AG09309 (cell line): ENCODE measurements at places on chromosomes 7 and 10.

GRCh38 chr10:100245484-100246220, 16.3 kb upstream of the CHUK start:
- DNase-seq, result no peak

- no peak for DNase-seq
Measured at GRCh38 chr10:71467161-71467560, 70.4 kb downstream of the CDH23 start.

- no peak for DNase-seq
Measured at GRCh38 chr7:108291791-108292440, 161.8 kb upstream of the LAMB4 start.

GRCh38 chr7:101108330-101108857, 18.5 kb upstream of the SERPINE1 start:
- DNase-seq, result no peak

DNA sequence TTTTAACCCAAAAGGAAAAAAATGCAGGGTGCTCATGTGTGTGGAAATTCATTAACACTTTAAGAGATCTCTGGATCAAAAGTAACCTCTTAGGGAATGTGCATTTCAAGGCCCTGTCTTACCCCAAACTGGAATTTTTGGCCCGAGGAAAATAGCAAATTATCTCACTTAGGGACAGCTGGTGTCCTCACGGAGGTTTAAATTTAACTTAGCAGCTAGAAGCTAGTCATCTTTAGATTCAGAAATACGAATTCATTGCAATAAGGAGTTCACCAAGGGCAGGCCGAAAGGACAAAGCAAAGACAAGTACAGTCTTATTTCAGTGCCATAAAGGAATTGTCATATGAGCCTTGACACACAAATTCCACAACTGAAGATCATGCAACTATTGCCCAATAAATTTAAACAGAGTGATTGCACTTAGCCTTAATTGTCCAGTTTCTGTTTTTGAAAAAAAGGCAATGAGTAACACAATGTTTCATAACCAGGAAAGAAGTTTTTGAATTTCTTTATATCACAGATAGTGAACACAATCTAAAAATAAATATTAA, 22.4 kb upstream of the SEMA3C start:
- peak; percentile 82 for DNase-seq

- DNase-seq, result no peak
Measured at GRCh38 chr10:132236161-132236560, 49.4 kb downstream of the DPYSL4 start.

DNA sequence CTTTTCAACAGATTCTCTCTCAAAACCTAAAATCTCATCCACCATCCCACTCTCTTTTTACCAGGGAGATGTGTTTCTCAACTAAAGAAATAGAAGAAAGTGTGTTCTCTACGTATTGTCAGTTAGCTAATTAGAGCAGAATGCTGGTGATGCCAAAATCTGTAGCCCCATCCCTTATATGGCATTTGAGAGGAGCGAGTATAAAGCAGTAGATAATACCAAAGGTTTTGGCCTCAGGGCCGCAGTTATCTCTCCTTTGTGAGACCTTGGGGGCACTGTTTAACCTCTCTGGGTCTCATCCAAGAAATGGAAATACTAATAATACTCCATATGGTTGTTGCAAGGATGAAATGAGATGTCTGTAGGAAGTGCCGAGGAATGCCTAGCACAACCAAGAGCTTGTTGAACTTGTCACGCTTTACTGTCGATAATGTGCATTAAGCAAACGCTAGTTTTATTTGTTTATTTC, 456 bp upstream of the DLD start:
- DNase-seq, result no peak

- no peak for DNase-seq
Measured at GRCh38 chr7:20778063-20778721, 8.5 kb downstream of the SP8 start.

DNA sequence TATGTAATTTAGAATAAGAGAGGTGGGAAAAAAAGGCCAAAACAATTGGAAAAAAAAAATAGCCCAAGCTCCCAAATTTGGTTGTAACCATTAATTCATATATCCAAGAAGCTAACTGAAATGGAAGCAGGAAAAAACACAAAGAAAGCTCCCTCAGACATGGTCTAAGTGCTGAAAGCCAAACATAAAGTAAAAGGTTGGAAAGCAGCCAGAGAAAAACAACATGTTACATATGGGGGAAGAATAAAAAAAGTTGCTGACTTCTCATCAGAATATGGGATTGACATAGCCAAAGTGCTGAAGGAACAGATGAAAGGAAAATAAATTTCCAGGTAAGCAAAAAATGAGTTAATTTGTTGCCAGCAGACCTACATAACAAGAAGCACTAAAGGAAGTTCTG, 40.3 kb downstream of the PDZD8 start:
- DNase-seq, result no peak

- no peak for DNase-seq
Measured at GRCh38 chr10:83862723-83863122, 276.6 kb upstream of the GHITM start.

DNA sequence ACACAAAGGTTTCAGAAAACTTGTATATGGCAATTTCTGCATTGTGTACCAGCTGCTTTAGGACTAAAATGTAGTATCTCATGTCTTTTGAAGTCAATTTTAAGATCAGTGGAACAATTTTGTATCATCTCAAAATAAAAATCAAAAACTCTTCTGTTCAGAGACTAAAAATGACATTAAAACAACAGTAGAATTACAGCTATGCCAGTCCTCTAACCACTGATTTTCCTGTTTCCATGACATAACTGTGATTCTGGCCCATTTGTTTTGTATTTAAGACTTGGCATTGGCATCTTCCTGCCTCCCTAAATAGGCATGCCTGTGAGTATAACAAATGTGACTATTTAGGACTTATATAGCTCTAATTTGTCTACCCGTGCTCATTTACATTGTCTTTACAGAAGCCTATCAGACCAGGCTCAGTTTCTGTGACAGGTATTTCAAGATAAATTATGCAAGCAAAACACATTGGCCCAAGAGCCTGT, 29.1 kb upstream of the VPS41 start:
- no peak for DNase-seq

GRCh38 chr7:42235741-42236161, 1.3 kb downstream of the GLI3 start:
- no peak for DNase-seq

GRCh38 chr10:82918022-82918421, 1043.0 kb downstream of the NRG3 start:
- DNase-seq, result no peak

DNA sequence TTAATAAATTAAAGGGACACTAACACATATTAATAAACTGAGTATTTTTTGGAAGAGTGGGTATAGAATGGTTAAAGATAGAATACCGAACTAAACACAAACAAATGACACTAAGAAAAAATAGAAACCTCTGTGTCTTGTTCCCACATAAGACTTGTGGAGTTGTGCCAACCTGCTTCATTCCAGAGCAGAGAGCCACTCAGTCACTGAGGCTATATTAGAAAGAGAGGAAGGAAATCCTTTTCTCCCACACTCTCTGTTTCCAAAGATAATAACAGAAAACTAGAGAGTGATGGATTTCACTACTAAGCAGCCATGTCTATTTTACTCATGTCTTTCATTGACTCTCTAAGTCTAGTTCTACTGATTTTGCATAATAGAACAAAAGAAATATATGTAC, 26.0 kb downstream of the CTNNA3 start:
- DNase-seq, result no peak

- DNase-seq, result no peak
Measured at GRCh38 chr7:70402069-70402468, 729.9 kb upstream of the GALNT17 start.

DNA sequence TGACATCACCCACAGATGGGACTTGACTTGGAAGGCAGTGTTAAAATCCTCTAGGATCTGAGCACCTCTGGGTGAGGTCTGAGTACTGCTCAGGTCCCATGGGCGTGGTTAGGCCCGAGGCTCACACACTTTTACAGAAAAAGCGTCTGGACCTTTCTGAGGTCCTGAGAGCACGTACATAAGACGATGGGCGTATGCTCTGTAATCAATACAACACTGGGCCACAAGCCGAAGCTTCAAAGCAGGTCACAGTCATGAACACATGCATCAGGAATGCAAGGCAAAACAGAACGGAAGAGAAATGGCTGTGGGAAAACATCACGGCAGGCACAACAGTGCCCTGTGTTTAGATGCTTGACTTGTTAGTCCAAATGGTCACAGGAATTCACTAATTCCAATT, 112.2 kb downstream of the LARP4B start:
- DNase-seq, result peak; percentile 29

DNA sequence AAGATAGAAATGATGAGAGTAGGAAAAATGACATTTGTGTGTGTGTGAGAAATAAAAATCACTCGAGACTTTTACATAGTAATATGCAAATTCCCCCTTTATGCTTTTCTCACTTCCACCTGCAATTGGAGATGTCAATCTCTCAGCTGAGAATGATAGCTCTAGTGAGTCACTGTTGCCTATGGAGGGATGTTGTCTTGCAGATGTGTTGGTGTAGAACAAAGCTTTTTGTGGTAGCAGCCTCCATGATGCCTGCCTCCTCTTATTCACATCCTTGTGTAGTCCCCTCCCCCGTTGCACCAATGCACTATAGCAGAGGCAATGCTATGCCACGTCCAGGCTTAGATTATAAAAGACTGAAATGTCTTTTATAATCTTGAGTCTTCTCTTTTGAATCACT, 33.8 kb downstream of the SPAG6 start:
- no peak for DNase-seq

GRCh38 chr7:17497549-17498167, 199.2 kb downstream of the AHR start:
- DNase-seq, result no peak
